Activated CD4-positive, alpha-beta T cell treated with anti-CD3 and anti-CD28 coated beads, Interleukin-2, amount 10 ng/mL, durations not matched to agents 24 days and 14 days (primary cell): ENCODE measurements at places on chromosomes 3 and 15. TPM values are rescaled to one million over a fixed set of nuclear protein-coding genes. Genes with fewer than 3 reads are reported as not detected.

GRCh38 chr3:9135930-9136525 lies 113.4 kb downstream of the SRGAP3 start:
- no peak for DNase-seq

- no peak for DNase-seq
These were observed 7.8 kb upstream of the DAG1 start for GRCh38 chr3:49462222-49462621.

GRCh38 chr3:8749316-8749715 lies 15.7 kb downstream of the CAV3 start:
- DNase-seq, result no peak

CLDN1 gene
- total RNA-seq, result 0.33 and 0.52 TPM in 2 replicates

GP9 gene
- not detected in 2 replicates for total RNA-seq
